ENCODE measurements at places on chromosomes 4 and X.

- no peak for DNase-seq
Observed at GRCh38 chrX:12582649-12583048, 208.6 kb upstream of the PRPS2 start.

DNA sequence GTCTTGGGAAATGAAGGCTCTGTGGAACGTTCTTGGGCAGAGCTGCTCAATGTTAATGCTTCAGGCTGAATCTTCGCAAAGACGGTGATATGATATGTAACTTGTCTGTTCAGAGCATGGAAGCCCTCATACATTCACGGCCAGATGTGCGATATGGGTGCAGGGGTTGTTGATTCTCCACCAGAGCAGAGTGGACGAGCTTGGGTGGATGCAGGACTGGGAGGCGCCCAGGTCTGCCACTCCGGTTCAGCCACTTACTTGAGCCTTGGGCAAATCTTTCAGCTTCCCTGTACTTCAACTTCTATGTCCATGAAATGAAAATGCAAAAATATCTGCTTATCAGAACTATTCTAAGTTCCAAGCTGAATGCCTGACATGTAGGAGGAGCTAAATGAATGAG, 47.4 kb upstream of the MND1 start:
- DNase-seq = no peak

- DNase-seq = no peak
Observed at GRCh38 chrX:77114501-77114900, 332.7 kb upstream of the FGF16 start.

GRCh38 chr4:7236847-7237246, 44.5 kb downstream of the SORCS2 start:
- no peak for DNase-seq

DNA sequence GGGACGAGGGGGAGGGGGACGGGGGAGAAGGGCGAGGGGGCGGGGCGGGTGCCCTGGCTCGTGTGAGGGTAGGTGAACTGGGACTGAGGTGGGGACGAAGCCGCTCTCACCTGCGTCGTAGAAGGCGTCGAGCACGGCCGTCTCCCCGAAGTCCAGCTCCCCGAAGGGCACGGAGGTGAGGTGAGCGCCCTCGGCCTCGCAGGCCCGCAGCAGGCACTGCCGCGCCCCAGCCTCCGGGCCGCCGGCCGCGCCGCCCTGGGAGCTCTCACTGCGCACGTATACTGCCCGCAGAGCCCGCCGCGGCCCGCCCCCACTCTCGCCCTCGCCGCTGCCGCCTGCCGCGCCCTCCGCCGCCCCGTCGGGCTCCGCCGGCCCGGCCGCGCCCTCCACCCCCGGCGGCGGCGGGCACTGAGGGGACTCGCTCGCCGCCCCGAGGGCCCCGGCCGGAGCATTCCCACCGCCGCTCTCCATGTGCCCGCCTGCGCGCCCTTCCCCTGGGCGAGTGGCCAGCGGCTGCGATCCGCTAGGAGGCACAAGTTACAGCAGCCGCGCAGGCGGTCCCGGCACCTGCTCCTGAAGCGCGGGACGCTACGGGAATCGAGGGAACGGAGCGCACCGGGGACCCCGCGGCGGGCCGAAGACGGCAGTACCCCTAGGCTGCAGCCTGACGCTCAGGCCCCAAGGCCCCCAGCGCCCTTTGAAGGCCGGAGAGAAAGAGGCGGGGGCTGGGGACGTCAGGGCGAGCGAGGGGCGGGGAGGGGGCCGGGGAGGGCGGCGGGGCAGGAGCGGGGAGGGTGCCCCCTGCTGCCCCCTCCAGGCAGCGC, at the start of gene MAP3K15:
MAP3K15 (minus strand) TSS at position 718 of the 824 bp plus-strand sequence; CDS start at position 471, 247 bp downstream.
- no peak for DNase-seq

GRCh38 chrX:14630733-14631132, 101.4 kb downstream of the GLRA2 start:
- DNase-seq = no peak

GRCh38 chrX:107718156-107718621, 57.4 kb downstream of the TSC22D3 start:
- no peak for DNase-seq

DNA sequence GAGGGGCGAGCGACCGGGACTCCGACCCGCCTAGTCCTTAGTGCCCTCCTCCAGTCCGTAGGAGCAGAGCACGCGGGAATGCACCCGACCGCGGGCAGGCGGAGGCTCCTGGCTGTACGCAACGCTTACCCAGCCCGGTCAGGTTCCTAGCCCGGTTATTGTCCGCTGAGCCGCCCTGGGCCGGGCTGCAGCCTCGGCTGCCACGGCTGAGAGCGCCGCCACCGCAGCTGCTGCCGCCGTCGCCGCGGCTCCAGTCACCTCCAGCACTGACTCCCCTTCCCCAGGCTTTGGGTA, at the start of gene AMER1:
AMER1 (minus strand) TSS at position 268 of the 294 bp plus-strand sequence. CDS start 12,422 bp downstream, outside the sequence.
- DNase-seq = no peak

DNA sequence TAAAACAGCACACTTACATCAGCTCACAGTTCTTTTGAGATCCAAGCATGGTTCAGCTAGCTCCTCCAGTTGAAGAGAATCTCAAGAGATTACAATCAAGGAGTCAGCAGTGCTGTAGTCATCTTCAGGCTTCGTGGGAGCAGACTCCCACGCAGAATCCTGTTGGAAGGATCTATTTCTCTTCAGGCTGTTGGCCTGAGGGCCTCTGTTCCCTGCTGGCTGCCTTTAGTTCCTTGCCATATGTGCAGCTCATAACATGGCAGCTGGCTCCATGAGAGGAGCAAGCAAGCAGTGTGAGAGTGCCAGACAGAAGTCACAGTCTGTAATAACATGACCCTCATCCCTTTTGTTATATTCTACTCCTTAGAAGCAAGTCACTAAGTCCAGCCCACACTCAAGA, 168.6 kb downstream of the COX18 start:
- DNase-seq = no peak

- DNase-seq = no peak
Observed at GRCh38 chr4:68175562-68176155, 46.0 kb upstream of the TMPRSS11F start.

DNA sequence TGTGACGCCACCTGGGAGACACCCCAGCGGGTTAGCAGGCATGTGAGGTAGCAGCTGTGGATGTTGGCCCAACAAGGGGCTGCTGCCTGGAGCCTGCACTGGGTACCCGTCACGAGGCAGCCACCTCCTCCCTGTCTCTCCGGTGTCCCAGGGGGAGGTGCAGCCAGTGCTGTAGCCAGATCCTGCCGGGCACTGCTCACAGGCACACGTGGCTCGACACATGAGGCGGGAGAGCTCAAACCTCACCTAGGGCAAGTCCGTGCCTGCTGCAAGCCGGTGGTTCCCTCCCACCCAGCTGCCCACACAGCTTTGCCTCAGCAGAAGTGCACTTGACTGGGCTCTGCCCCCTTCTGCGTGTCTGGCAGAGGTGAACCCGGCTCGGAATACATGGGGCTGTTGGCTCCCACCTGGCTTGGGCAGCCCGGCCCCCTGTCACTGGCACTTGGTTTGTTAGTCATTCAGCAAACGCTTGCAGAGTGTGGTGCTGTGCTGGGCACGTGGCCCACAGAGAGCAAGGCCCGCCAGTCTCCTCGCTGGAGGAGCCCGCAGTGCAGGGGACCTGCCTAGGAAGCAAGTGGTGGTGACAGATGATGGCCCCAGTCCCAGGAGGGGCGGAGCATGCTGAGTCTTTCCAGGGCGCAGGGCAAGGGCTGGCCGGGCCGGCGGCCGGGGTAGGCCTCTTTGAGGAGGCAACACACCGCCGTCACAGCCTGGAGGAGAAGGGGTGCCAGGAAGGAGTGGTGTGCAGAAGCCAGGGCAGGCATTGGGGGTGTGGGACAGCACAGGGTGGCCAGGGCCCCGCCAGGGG, 10.1 kb upstream of the SH3TC1 start:
- DNase-seq = no peak

DNA sequence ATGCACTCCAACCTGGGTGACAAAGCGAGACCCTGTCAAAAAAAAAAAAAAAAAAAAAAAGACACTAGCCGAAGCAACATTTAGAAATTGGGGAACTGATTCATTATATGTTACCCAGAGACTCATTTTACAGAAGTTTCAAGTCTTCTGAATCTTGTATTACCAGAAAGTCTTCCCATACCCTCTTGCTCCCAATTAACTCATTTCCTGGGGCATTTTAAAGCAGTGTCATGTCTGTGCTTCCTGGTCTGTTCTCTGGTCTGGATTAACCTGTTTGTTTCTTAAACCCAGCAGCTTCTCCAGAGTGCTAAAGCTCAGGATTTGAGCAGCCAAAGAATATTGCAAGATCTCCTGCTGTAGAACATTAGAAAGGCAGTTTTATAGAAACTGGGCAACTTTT, 43.7 kb downstream of the FRMPD3 start:
- DNase-seq = no peak

- no peak for DNase-seq
Observed at GRCh38 chr4:138135610-138136009, 106.5 kb downstream of the SLC7A11 start.

- DNase-seq = no peak
Observed at GRCh38 chr4:98289375-98289774, 28.2 kb downstream of the RAP1GDS1 start.

GRCh38 chr4:82721819-82722423, 76.7 kb downstream of the SCD5 start:
- no peak for DNase-seq

DNA sequence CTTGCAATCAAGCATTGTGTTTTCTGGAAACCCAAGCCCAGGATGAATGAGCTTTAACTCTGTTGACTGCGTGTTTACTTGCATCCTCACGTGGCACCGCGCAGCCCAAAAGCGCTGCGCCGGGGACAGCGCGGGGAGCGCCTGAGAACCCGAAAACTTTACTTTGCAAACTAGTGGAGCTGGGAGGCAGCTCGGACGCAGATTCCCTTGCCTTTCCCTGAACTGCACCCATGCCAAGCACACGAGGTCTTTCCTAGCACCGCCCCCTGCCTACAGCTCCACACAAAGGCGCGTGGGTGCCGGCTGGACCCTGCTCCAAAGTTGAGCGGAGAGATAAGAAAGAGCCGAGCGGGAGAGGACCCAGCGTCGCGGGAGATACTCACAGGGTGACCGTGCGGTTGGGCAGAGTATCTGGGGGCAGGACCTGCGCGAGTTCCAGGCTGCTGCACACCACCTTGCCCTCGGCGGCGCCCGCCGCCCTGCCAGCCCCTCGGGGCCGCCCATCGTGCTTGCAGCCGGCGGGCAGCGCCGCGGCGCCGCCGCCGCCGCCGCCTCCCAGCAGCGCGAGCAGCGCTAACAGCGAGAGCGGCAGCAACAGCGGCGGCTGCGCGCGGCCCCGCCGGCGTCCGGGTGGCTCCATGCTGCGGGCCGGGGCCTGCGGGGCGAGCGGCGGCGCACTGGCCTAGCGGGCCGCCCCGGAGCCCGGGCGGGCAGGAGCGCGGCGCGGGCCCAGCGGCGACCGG, 550 bp downstream of the ADGRA3 start:
- no peak for DNase-seq

DNA sequence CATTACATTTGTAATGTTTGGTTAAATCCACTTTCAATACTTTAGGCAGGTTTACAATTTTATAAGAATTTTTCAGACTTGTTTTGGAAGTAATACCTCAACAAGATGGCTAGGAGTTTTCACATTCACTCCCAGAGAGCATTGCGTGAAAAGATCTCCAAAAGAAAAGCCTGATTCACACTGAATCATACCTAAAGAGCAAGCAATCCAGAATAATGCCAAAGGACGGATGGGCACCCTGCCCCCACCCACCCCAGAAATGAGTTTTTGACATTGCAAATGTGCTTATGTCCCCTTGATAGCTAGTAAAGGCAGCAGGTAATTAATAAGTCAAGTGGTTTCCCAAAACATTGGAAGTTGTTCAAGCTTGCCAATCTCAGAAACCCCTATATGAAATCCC, 557.7 kb upstream of the TENM3 start:
- DNase-seq = no peak

GRCh38 chrX:12672367-12673106, 118.7 kb upstream of the PRPS2 start:
- DNase-seq = no peak

GRCh38 chr4:100823066-100823992, 305.5 kb upstream of the EMCN start:
- DNase-seq = no peak

GRCh38 chr4:53380221-53380620, 2.8 kb downstream of the FIP1L1 start:
- no peak for DNase-seq

DNA sequence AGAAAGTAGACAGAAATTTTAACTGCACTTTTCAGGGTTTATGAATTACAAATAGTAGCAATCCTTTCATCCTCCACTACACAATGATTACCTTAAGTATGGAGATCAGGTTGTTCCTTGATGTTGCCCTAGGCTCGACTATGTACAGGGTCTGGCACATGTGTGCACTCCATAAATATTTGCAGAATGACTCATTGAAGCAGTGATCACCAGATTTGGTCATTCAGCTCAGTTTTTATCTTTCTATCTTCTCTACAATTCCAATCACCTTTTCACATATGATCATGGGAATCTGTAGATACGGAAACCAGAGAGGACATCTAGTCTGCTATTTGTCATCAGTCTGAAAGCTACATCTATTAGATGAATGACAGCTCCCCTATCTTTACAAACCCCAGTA, 171.7 kb upstream of the HCCS start:
- DNase-seq = no peak

Measured in stimulated activated CD4-positive, alpha-beta T cell treated with anti-CD3 and anti-CD28 coated beads, TNF-alpha, amount 100 ng/mL, for 1 hour (primary cell).